BJ (cell line): ENCODE measurements at places on chromosomes 2 and 18.

GRCh38 chr2:130376433-130377293, 20.8 kb downstream of the PTPN18 start:
- no peak for DNase-seq

- DNase-seq = no peak
Observed at GRCh38 chr2:11652553-11652952, 17.4 kb downstream of the NTSR2 start.

DNA sequence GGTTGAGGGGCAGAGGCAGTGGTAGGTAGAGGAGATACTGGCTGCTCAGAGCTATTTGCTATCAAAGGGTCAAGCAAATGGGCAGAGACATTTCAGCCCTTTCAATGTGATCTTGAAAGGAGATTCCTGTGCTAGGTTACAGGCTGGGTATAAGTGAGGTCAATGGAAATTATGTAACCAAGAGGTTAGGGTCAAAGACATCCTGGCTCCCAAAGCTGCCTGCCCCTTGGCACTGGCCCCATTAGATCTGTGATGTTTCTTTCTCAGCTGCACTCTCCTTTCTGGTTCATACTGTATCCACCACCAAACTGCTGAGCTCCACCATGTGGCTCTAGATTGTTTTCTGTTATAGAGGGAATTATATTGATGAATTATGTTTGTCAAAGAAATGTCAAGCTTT, 200.4 kb downstream of the AGPS start:
- DNase-seq = no peak

DNA sequence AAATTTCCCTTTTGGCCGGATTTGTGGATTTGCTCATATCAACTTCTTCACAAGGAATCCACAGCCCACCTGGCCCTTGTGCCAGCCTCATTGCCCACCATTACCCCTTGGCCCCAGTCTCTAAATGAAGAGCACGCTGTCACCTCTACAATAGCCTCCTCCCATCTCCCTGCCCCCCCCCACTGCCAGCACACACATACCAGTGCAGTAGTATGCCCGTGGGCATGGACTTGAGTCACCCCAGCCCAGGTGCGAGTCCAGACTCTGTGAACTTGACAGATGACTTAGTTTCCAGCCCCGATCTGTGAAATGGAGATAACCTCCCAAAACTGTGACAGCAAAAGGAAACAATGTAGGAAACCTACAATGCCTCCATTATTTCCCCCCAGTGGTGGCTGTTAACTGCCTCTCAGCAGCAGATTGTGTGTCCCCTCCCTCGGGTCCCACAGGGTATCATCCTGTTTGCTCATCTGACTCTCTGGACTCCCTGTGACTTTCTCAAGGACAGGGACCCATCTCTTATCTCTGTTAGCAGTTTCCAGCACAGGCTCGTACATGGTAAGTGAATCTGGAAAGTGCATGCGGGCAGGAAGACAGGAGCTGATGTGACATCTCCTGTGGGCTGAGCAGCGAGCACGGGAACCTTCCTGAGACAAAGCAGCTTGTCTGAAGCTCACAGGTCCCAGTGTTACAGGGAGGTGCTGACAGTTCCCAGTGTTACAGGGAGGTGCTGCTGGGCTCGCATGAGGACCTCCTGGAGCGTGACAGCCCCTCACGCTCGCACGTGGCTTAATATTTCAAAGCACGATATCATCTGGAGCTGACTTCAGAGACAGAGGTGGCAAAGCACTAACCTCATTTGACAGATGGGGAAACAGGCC, 4.2 kb upstream of the TMEM185B start:
- DNase-seq = no peak

DNA sequence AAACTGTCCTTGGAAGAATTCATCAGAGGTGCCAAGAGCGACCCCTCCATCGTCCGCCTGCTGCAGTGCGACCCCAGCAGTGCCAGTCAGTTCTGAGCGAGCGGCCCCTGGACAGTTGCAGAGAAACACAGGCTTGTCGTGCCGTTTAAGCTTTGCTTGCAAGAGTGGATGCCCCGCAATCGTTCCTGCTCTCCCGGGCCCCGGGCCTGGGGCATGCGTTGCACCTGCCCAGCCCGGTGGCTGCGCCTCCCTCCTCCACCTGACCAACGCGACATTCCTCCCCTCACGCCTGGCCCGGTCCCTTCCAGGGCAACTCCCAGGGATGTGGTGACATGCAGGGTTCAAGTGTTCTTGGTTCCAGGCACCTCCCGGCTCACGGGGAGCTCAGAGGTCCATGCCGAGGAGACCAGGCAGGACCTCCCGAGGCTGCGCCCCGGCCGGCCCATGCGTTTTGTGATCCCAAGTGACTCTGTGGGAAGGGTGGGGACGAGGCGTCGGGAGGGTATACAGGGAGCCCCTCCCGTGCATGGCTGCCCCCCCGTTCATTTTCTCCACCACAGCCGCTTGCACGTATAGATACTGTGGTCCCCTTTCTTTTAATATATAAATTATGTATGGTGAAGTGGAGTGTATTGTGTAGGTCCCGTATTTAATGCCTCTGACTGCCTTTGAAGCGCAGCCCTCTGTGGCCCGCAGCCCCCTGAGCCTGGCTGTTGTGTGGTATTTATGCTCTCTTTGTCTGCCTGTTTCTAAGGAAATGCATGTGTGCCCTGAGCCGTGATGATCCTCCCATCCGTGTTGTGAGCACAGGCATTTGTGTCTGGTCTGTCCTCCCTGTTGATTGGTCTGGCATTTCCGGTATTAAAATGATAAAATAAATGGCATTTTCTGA, 21.2 kb downstream of the ODC1 start:
- DNase-seq = no peak

GRCh38 chr2:216632952-216633615, at the start of gene IGFBP2:
TSS of gene IGFBP2 (plus strand) at chr2:216633420. CDS start at chr2:216633524, 104 bp downstream.
- DNase-seq = no peak

- DNase-seq = no peak
Observed at GRCh38 chr18:924987-925386, 20.3 kb downstream of the ADCYAP1 start.

- DNase-seq = no peak
Observed at GRCh38 chr2:31277621-31278020, 43.7 kb downstream of the EHD3 start.

GRCh38 chr2:74703373-74703772, 49.3 kb downstream of the SEMA4F start:
- DNase-seq = no peak

DNA sequence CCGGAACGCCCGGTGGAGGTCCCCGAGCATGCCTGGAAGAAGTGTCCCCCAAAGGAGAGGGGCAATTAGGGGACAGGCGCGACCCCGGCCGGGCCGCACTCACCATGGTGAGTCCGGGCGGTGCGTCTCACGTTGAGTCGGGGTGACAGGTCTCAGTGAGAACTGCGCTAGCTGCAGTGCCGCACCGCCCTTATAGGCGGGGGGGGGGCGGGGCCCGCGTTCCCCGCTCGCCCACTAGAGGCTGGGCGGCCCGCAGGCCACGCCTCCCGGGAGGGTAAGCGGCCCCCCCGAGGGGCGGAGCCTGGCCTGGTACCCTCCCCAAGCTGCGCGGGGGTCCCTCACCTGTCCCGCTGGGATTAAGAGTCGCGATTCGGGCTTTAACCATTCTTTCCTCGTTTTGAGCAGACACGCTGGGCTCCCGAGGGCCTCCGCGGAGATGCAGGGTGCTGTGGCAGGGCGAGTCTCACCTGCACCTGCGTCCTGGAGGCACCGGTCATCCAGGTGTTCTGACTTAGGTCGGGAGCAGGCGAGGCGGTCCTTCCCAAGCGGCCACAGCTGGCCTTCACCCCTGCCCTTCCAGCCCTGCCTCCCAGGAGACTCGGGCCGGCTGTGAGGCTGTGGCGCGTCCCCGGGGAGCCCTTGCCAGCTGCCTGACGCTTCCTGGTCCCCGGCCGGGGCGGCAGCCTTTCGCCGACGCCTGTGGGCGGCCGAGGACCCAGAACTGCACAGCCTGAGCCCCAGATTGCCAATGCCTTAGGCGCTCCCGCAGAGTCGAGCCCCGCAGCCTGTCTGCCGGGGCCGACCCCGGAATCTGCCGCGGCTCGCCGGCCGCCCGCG, at the start of gene TUBA4A:
TUBA4A (minus strand) TSS at position 166 of the 837 bp plus-strand sequence; CDS start at position 106, 60 bp downstream.
- DNase-seq = no peak

DNA sequence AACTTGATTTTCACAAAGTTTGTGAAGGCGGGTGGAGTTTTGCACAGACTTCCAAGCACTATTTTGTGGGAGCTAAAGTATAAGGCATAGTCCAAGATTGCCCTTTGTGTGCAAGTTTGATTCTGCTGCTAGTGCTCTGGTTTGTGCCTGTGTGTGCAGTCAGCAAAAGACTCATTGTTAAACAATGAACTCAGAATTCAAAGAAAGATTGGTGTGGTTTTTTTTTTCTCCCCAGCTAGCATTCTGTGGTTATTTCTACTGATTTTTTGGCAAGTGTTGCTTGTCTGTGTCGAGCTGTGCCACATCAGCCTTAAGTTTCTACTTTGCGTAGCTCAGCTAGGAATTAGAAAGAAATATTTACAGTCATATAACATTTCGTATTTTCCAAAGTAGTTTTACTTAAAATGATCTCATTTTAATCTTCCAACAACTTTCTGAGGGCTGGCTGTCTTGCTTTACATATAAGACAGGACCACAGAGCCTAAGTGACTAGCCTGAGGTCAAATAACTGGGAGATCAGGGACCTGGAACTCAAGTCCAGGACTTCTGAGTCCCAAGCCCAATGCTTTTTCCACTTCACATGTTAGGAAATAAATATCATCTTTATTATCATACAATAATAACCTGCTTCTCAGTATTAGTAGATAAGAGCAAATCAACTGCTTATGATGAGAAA, 69.8 kb downstream of the BABAM2 start:
- DNase-seq = peak; percentile 81

- no peak for DNase-seq
Observed at GRCh38 chr2:96636551-96637171, 1.5 kb downstream of the KANSL3 start.

GRCh38 chr2:221370076-221370856, 201.8 kb downstream of the EPHA4 start:
- DNase-seq = no peak

GRCh38 chr2:143505542-143505941, 376.3 kb downstream of the ARHGAP15 start:
- DNase-seq = no peak

GRCh38 chr2:42385225-42385624, 24.2 kb upstream of the COX7A2L start:
- no peak for DNase-seq

GRCh38 chr2:105320651-105321215, 8.8 kb downstream of the TGFBRAP1 start:
- no peak for DNase-seq

- no peak for DNase-seq
Observed at GRCh38 chr2:26585100-26585499, 56.1 kb downstream of the CIB4 start.

DNA sequence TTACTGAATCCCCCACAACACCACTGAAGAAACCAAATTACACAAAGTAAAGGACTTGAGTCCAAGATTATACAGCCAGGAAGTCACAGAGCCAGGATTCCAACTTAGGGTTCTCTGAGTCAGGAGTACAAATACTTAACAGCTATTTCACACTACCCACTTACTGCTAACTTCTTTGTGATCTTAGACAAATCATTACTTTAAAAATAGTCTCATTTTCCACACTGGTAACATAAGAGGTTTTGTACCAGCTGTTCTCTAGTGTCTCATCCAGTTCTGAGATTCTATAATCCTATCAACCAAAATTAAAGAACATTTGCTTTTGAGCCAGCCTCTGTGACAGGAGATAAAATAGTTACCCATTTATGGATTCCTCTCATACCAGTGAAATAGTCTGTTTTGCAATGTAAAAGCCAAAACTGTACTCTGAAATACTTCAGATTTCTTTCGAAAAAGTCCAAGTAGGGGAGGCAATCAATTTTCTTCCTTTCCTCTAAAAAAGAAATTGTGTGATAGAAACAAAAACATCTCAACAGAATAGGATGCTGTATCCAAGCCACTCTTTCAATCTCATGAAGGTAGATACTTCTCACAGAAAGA, 157.6 kb downstream of the LRATD1 start:
- DNase-seq = no peak

- DNase-seq = no peak
Observed at GRCh38 chr2:202574541-202574940, 60.2 kb upstream of the FAM117B start.

DNA sequence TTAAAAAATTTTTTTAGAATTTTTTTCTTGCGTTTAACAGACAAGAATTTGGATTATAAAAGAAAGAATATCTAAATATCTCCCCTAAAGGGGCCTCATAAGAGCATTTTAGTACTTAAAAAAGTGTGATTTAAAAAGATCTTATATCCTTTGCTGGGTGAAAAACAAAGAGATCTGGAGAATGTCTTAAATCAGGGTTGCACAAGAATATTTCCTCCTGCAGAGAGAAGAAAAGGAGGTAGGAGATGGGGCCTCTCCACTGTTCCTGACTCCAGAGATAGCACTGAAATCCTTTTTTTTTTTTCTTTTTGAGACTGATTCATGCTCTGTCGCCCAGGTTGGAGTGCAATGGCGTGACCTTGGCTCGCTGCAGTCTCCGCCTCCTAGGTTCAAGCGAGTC, 68.5 kb upstream of the OSR1 start:
- no peak for DNase-seq

- DNase-seq = no peak
Observed at GRCh38 chr2:159551806-159552205, 64.5 kb downstream of the BAZ2B start.

DNA sequence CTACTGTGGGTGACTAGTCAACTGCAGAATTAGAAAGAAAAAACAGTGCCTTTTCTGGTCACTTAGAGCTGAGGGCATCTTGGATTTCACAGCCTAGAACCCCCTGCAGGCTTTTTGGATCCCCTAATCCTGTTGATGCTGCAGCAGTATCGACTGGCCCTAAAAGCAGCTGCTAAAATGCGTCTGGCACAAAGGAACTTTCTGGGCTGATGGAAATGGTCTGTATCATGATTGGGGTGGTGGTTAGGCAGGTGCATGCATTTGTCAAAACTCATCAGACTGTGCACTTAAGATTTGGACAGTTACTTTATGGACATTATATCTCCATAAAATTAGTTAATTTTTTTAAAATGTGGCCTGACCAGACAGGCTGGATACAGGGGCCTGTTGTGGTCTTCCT, 149.8 kb downstream of the KLHL29 start:
- DNase-seq = no peak

DNA sequence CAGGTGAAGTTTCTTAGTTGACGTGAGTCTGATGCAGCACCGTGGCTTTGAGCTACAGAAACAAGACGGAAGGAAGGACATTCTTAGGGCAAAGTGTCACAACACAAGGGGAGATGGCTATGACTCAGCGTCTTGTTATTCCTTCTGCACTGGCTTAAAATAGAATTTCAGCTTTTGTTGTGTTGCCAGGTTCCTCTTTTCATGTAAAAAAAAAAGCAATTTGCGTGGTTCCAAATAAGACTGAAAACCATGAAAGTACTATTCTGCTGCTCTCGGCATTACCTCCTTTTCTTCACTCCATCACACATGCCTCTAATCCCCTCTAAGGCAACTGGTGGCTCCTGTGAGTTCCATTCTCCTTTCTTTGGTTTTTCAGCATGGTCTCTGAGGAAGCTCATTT, 150.1 kb downstream of the ANTXR1 start:
- DNase-seq = peak; percentile 86

DNA sequence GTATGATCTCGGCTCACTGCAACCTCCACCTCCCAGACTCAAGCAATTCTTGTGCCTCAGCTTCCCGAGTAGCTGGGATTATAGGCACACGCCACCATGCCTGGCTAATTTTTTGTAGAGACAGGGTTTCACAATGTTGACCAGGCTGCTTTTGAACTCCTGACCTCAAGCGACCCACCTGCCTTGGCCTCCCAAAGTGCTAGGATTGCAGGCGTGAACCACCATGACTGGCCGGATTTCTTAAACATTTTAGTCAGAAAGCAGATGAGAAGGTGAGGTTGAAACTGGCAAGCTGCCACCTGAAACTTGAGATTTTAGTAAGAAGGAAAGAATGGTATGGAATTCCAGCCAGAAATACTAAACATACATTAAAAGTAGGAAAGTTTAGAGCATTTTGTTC, 31.9 kb downstream of the KLHL23 start:
- no peak for DNase-seq
